Body of pancreas (tissue), 4 donors: ENCODE measurements at places on chromosomes 3 and 15. TPM values are rescaled to one million over a fixed set of nuclear protein-coding genes. Genes with fewer than 3 reads are reported as not detected.

DNA sequence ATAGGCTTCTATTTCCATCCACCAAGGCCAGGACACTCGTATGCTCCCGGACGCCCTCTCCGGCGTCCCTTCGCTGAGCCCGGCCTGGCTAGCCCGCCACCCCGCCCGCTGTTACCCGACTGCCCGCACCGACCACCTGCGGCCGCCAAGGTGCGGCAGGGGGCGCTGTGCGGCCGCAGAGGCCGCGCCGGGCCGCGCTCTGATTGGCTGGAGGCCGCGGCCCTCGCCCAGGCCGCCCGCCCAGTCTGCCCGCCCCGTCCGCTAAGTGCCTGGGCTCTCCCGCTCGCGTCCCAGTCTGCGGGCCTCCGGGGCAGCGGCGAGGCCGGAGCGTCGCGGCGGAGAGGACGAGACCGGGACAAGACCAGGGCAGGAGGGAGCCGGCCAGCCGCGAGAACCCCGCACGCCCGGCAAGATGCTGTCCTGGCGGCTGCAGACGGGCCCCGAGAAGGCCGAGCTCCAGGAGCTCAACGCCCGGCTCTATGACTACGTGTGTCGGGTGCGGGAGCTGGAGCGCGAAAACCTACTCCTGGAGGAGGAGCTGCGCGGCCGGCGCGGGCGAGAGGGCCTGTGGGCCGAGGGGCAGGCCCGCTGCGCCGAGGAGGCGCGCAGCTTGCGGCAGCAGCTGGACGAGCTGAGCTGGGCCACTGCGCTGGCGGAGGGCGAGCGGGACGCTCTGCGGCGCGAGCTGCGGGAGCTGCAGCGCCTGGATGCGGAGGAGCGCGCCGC is at the start of gene SYNM:
Gene SYNM (plus strand): TSS at position 293 of the 726 bp plus-strand sequence. CDS start 120 bp downstream, at position 413.
- DNase-seq = peak; percentile 82
- H3K4me3 ChIP-seq = peak within 1 kb of the TSS; percentile 22
- H3K36me3 ChIP-seq = no peaks in the 10 kb centered on the region
- H3K27ac ChIP-seq = peak within 1 kb of the TSS; percentile 39

DNA sequence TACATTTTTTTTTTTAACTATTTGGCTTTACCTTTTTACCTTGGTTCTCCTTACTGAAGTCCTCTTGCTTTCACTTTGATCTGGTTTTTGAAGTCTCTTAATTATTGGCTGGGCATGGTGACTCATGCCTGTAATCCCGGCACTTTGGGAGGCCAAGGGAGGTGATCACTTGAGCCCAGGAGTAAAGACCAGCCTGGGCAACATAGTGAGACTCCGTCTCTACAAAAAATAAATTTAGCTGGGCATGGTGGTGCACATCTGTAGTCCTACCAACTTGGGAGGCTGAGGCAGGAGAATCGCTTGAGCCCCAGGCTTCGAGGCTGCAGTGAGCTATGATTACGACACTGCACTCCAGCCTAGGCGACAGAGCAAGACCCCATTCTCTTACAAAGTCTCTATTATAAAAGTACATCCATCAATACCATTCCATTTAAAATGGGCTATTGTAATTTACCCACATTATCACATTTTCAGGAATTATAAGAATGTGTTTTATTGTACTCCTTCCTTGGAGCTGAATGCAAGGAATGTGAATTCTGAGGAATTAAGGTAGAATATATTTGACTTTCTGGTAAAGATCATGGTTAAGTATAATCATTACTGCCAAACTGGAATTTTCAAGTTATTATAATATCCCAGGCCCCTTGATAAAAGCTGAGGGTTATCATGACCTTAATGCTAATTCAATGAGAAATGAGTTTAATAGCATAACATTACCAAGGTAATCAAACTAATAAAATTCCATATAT is 49.0 kb downstream of the MSL2 start:
- peaks cover 13% of the 10 kb centered on the region for H3K4me1 ChIP-seq
- H3K36me3 ChIP-seq = peaks cover 3% of the 10 kb centered on the region
- no peaks in the 10 kb centered on the region for H3K27me3 ChIP-seq

- no peaks in the 10 kb centered on the region for H3K4me1 ChIP-seq
- DNase-seq = no peak
- H3K4me3 ChIP-seq = no peak overlapping the region
- no peak overlapping the region for H3K27ac ChIP-seq
- no peaks in the 10 kb centered on the region for H3K36me3 ChIP-seq
Observed at GRCh38 chr3:34132069-34132692, 333.8 kb downstream of the PDCD6IP start.

- peak; percentile 59 for DNase-seq
- H3K36me3 ChIP-seq = no peaks in the 10 kb centered on the region
- peaks cover 26% of the 10 kb centered on the region for H3K4me1 ChIP-seq
- no peak overlapping the region for H3K4me3 ChIP-seq
- peak overlapping the region; percentile 15 for H3K27ac ChIP-seq
- H3K27me3 ChIP-seq = no peaks in the 10 kb centered on the region
Observed at GRCh38 chr3:42066516-42067181, 24.5 kb upstream of the TRAK1 start.

GRCh38 chr3:98657457-98657856 is 64.0 kb upstream of the CPOX start:
- H3K4me1 ChIP-seq = peaks cover 4% of the 10 kb centered on the region
- no peak overlapping the region for H3K27ac ChIP-seq
- H3K4me3 ChIP-seq = no peak overlapping the region
- peak; percentile 40 for DNase-seq
- H3K27me3 ChIP-seq = no peaks in the 10 kb centered on the region
- H3K36me3 ChIP-seq = no peaks in the 10 kb centered on the region

- peak overlapping the region; percentile 13 for H3K27ac ChIP-seq
- H3K27me3 ChIP-seq = no peaks in the 10 kb centered on the region
- no peak overlapping the region for H3K4me3 ChIP-seq
- peaks cover 36% of the 10 kb centered on the region for H3K4me1 ChIP-seq
- DNase-seq = no peak
Observed at GRCh38 chr3:57011022-57011421, 49.4 kb upstream of the SPATA12 start.

GRCh38 chr3:4994823-4995499 is 15.7 kb downstream of the BHLHE40 start:
- DNase-seq = peak; percentile 66
- peaks cover 4% of the 10 kb centered on the region for H3K4me1 ChIP-seq
- H3K4me3 ChIP-seq = no peak overlapping the region
- H3K27me3 ChIP-seq = no peaks in the 10 kb centered on the region
- H3K27ac ChIP-seq = peak overlapping the region; percentile 77

DNA sequence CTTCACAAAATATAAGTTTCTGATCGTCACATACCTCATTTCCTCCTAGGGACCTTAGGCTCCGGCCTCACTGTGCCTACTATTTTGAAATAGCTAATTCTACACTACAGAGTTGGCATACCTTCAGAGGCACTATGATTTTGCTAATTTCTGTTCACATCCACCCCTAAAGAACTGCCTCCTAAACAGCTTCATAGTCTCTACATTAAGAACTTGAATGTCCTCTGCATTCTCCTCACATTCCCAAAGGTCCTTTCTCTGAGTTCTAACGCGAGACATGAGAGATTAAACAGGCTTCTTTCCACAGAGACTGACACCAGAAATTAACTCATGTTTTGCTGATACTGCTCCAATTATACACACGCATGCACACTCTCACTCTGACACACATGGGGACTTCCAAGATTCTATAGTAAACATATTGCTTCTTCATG is 75.5 kb downstream of the DLG1 start:
- no peak for DNase-seq
- no peak overlapping the region for H3K27ac ChIP-seq
- no peak overlapping the region for H3K4me3 ChIP-seq
- no peaks in the 10 kb centered on the region for H3K36me3 ChIP-seq

- H3K4me3 ChIP-seq = no peak overlapping the region
- no peaks in the 10 kb centered on the region for H3K27me3 ChIP-seq
- DNase-seq = no peak
- H3K36me3 ChIP-seq = no peaks in the 10 kb centered on the region
- H3K27ac ChIP-seq = no peak overlapping the region
Observed at GRCh38 chr3:78604341-78604740, 1163.5 kb downstream of the ROBO1 start.

DNA sequence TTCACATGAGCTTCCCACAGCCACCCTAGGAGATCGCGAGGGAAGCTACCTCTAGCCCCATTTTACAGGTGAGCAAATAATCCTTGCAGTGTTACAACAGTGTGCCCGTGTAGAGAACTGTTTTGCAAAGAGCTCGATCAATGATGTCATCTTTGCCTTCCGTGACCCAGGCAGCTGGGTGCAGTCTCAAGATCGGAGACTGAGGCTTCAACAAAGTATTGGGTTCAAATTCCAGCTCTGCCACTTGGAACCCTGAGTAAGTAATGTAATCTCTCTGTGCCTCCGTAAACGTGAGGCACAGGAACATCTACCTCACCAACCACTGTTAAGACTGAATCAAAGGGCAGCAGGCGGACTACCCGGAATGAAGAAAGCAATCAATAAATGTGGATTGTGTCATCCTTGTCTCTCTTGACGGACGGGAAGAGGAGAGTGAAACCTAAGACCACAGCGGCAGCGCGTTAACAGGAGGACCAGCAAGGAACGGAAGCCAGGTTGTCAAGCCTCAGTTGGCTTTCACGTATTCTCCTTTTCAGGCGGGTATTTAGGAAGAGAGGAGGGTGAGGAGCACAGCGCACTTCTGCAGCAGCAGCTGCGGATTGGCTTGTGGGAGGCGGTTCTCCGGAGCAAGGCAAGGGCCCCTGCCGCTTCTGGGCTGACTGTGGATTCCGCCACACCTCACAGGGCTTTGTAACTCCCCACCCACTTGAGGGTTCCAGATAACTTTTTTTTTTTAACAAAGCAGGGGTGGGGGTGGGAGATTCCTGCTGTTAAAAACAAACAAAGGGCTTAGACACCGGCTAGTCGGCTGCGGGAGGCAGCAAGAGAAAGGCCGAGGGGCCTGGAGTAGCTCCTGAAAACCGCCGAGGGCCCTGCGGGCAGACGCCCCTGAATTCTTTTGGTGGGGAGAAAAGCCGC is 1.5 kb upstream of the SMAD3 start:
- H3K27ac ChIP-seq = peak overlapping the region; percentile 68
- peaks cover 69% of the 10 kb centered on the region for H3K4me1 ChIP-seq
- H3K27me3 ChIP-seq = no peaks in the 10 kb centered on the region
- no peaks in the 10 kb centered on the region for H3K36me3 ChIP-seq

DNA sequence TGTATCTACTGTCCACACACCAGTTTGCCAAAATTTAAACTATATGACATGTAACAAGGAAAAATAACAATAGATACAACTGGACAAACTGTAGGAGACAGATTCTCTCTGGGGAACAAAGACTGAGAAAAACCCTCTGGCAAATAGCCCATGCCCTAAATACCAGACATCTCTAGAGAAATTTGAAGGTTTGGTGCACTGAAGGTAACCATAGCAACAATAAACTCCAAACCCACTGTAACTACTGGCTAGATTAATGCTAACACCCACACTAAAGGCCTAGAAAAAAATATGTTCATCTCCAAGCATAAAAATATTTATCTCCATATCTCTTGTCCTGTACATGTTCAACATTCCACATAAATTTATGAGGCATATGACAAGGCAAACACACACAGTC is 267.1 kb downstream of the STXBP5L start:
- no peaks in the 10 kb centered on the region for H3K36me3 ChIP-seq
- H3K27me3 ChIP-seq = no peaks in the 10 kb centered on the region
- H3K4me3 ChIP-seq = no peak overlapping the region
- no peak for DNase-seq

DNA sequence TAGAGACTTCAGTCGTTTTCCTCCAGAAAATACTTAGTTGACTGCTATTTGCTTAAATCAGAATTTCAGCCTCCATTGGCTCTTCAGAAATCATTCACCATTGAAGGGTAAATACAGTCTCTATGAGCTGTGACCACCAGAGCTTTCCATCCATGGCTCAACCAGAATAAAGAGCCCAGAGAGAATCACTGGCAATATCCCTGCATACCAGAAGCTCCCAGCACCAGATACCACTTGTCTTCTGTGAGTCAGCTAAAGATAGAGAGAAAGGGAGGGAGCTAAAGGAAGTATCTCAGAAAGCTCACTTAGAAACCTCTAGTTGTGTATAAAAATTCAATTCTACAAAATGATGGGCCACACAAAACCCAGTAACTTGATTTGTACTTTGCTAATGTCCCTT is 115.2 kb upstream of the TMCO5A start:
- no peak overlapping the region for H3K4me3 ChIP-seq
- no peaks in the 10 kb centered on the region for H3K27me3 ChIP-seq
- no peak for DNase-seq
- no peaks in the 10 kb centered on the region for H3K36me3 ChIP-seq

- no peaks in the 10 kb centered on the region for H3K4me1 ChIP-seq
- H3K36me3 ChIP-seq = no peaks in the 10 kb centered on the region
- no peaks in the 10 kb centered on the region for H3K27me3 ChIP-seq
- H3K4me3 ChIP-seq = no peak overlapping the region
- DNase-seq = no peak
Observed at GRCh38 chr3:38083871-38084333, 44.9 kb downstream of the DLEC1 start.

GRCh38 chr3:2650746-2651145 is 459.4 kb downstream of the IL5RA start:
- no peak overlapping the region for H3K27ac ChIP-seq
- no peak overlapping the region for H3K4me3 ChIP-seq
- no peaks in the 10 kb centered on the region for H3K4me1 ChIP-seq
- no peaks in the 10 kb centered on the region for H3K36me3 ChIP-seq

- peaks cover 13% of the 10 kb centered on the region for H3K4me1 ChIP-seq
- no peak for DNase-seq
- H3K27ac ChIP-seq = no peak overlapping the region
- H3K36me3 ChIP-seq = no peaks in the 10 kb centered on the region
- no peaks in the 10 kb centered on the region for H3K27me3 ChIP-seq
Observed at GRCh38 chr15:29135702-29136646, 133.6 kb downstream of the NSMCE3 start.

DNA sequence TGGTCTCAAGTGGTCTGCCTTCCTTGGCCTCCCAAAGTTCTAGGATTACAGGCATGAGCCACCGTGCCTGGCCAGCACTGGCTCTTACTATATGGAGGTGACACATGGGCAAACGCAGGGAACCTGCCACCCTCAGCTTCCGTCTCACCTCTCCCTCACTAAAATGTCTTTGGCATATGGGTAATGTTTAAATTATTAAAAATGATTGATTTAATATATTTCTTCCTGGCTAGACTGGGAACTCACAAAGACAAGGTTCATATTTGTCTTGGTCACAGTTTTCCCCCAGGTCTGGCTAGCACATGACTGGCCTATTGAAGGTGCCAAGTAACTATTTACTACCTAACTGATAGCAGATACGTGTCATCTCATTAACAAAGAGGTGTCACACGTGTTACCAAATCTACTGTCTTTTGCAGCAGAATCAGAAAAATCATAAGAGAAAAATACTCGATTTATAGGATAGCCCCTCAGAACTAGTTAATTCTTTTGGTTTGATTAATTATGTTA is 48.2 kb downstream of the SYNM start:
- no peaks in the 10 kb centered on the region for H3K27me3 ChIP-seq
- H3K36me3 ChIP-seq = no peaks in the 10 kb centered on the region
- H3K27ac ChIP-seq = no peak overlapping the region
- H3K4me3 ChIP-seq = no peak overlapping the region
- H3K4me1 ChIP-seq = peaks cover 18% of the 10 kb centered on the region
- no peak for DNase-seq

- H3K27me3 ChIP-seq = no peaks in the 10 kb centered on the region
- peak overlapping the region; percentile 7 for H3K27ac ChIP-seq
- no peak overlapping the region for H3K4me3 ChIP-seq
- H3K36me3 ChIP-seq = no peaks in the 10 kb centered on the region
- no peak for DNase-seq
- no peaks in the 10 kb centered on the region for H3K4me1 ChIP-seq
Observed at GRCh38 chr3:156160647-156161046, 40.3 kb downstream of the KCNAB1 start.

- H3K36me3 ChIP-seq = no peaks in the 10 kb centered on the region
- H3K4me1 ChIP-seq = no peaks in the 10 kb centered on the region
- no peak overlapping the region for H3K4me3 ChIP-seq
Observed at GRCh38 chr15:29129926-29130325, 139.7 kb downstream of the NSMCE3 start.

TM6SF1 gene
- 2.3 TPM for total RNA-seq

GOLGA6L7 gene
- total RNA-seq = not detected

GOLGA8J gene
- total RNA-seq = not detected

FETUB gene
- not detected for total RNA-seq

IL17RB gene
- 16.5 TPM for total RNA-seq
